ENCODE measurements at places on chromosomes 5 and 9. TPM values are rescaled to one million over a fixed set of nuclear protein-coding genes. Genes with fewer than 3 reads are reported as not detected.

PITX1 gene
- 32.5 TPM for total RNA-seq

WDR5 gene
- total RNA-seq: 62.8 TPM

SAXO1 gene
- not detected for total RNA-seq

TTC16 gene
- total RNA-seq: not detected

FAM163B gene
- not detected for total RNA-seq

TMEM252 gene
- total RNA-seq: not detected

CDX1 gene
- not detected for total RNA-seq

ARL14EPL gene
- total RNA-seq: 0.08 TPM

GABRG2 gene
- not detected for total RNA-seq

SH3GL2 gene
- total RNA-seq: 0.09 TPM

MYOZ3 gene
- total RNA-seq: not detected

CLIC3 gene
- total RNA-seq: 4.5 TPM

PCDHGB2 gene
- total RNA-seq: 0.08 TPM
